Astrocyte of the cerebellum (primary cell): ENCODE measurements at places on chromosomes 16 and 17.

DNA sequence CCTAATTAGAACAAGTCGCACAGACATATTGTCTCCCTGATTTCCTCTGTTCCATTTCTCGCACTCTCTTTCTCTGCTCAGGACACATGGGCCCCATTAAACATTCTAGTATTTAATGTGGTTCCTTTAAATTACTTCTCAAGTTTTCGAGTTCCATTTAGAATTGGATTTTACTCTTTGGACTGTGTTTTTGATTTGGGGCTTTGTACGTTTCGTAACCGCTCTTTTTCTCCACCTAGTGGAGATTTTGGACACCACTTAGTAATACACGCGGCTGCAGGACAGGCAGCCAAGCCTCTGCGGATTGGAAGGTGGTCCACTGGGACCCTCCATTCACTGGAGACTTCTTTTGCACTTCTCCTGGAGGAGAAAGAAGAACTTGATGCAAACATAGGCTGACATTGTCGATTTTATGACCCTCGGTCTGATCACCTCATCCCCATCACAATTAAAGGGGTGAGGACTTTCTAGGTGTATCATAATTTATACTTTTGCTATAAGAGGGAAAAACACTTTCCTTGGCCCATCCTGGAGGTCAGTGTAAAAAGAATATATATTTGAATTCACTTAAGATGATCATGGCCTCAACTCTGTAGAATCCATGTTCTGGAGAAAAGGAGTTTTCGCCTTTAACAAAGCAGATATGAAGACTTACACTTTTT is 85.7 kb downstream of the NOG start:
- DNase-seq, result peak; percentile 16

DNA sequence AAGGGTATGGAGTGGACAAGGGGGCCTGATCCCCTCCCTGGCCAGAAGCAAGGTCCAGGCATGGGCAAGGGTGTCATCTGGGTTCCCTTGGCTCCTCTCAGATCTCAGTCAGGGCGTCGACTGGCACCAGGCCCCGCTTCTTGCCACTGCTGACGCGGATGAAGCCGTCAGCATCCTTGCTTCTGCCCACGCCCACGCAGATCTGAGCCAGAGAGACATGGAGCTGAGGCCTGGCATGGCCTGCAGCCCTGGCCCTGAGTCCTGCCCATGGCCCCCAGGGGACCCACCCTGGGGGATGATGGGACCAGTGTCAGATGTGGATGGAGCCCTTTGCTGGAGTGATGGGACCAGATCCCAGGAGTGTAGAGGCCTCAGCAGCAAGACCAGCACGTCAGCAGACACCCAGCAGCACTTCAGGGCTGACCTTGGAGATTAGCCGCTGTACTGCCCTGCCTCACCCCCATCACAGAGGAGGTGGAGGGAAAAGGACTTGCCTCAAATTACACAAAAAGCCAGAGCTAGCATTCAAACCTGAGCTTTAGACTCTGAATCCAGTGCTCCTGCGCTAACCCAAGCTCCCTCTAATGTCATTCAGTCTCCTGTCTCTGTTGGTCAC is 12.2 kb downstream of the RPL19 start:
- no peak for DNase-seq

DNA sequence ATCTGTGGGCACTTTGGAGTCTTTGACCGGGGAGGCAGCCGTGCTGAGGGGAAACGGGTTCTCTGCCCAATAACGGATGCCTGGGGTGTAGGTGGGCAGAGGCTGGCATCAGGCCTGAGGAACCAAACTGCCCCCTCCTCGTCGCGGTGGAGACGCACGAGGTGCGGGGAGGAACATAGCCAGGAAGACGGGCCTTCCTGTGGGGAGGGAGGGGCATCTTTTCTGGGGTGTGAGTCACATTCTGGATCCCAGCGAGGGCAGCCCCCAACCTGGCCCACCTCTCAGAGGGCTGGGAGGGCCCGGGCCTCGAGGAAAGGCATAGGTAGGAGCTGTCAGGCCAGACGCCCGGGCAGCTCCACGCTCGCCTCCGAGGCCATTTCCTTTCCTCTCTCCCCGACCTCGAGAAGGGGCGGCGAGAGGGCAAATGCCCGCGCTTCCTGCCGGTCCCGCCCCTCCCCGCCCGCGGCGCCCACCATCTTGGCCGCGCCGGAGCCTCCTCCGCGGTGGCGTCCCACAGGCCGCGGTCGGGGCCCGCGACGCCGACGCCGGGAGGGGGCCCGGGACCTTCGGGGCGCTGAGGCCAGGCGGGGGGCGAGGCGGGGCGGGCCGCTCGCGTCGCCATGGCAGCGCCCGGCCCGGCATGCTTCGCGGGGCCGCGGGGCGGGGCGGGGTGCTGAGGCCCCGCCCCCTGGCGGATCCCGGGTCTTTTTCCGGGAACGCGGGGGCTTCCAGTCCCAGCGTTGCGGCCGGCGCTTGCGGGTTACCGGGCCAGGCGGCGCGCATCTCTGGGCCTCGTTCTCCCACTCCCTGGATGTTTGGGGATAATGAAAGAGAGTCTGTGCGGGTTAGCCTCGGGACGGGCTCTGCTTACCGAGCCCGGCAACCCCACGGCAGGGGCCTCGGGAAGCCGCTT is 13.2 kb downstream of the RAI1 start:
- DNase-seq, result no peak

GRCh38 chr17:73476890-73477350 is 165.1 kb upstream of the CDC42EP4 start:
- no peak for DNase-seq

- DNase-seq, result no peak
These were observed 17.6 kb downstream of the ZSWIM7 start for GRCh38 chr17:15981646-15982580.

GRCh38 chr17:8289103-8289397 is 580 bp downstream of the RANGRF start:
- DNase-seq, result no peak

- no peak for DNase-seq
These were observed 15.5 kb downstream of the HIC1 start for GRCh38 chr17:2070241-2071023.
